ENCODE measurements at places on chromosomes 4 and X. TPM values are rescaled to one million over a fixed set of nuclear protein-coding genes. Genes with fewer than 3 reads are reported as not detected.

GRCh38 chr4:107801766-107802211 lies 22.9 kb upstream of the SGMS2 start:
- DNase-seq = no peak

Gene KLF8
- total RNA-seq = 0.37 TPM

DNA sequence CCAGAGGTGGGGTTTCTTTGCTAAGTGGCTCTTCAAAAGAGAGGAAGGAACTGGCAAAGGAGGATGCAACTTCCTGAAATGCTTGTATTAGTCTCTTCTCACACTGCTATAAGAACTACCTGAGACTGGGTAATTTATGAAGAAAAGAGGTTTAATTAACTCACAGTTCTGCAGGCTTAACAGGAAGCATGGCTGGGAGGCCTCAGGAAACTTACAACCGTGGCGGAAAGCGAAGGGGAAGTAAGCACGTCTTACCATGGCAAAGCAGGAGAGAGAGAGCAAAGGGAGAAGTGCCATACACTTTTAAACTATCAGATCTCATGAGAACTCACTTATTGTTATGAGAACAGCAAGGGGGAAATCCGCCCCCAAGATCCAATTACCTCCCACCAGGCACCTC lies 505.7 kb downstream of the ZNF674 start:
- no peak for DNase-seq

DNA sequence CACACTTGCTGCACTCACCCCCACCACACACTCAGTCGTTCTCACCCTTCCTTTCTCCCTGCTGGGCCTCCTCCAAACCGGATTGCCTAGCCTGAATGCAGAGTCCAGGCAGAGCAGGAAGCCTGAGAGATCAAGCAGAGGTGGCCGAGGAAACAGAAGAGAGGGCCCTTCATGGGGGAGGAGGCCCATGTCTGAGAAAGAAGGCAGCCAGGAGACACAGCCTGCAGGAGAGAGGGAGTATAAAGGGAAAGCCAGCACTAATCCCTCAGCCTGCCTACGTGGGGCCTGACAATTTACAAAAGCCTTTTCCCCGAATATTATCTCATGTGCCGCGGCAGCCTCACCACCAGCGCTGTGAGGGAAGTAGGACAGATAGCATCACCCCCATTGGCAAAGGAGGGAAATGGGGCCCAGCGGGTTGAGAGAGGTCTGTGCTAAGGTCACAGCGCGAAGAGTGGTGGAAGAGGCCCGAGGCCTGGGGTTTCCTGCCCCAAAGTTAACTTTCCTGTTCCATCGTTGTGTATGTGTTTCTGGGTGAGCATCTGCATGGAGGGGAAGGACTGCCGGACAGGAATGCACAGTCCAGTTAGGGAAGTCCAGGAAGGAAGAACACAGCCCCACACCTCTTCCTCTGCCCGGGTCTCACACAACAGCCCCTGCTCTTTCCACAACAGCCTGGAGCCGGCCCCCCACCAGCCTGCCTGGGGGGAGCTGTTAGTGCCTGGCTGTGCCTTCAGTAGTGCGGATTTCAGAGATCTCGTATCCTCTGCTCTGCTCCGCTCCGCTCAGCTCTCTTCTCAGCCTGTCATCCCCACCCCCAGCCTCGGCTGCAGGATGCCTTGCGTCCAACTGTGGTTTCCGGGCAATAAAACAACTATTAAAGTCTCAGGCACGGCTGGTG lies 50.9 kb upstream of the BCOR start:
- peak; percentile 64 for DNase-seq

Gene CLCN4
- total RNA-seq = 6.5 TPM

- DNase-seq = no peak
These were observed 443.3 kb upstream of the FAT1 start for GRCh38 chr4:187166886-187167512.

DNA sequence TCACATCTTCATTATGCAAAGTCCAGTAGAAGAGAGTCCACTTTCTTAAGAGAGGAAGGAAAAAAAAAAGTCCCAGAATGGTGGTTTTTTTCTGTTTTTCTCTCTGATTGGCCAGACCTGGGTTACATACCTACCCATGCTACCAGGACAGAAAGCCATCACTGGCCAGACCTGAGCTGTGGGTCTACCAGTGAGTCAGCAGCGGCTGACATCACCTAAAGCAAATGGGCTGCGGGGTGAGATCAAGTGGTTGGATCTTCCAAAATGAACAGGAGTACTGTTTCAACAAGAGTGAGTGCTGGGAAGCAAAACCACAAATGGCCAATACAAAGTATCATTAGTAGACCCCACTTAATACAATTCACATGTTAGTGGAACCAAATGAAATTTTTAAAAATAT lies 1.6 kb upstream of the NDST3 start:
- no peak for DNase-seq

Gene FAAH2
- total RNA-seq = 1.1 TPM

GRCh38 chrX:10433296-10433965 lies 187.0 kb downstream of the MID1 start:
- DNase-seq = no peak

Gene BEX1
- total RNA-seq = not detected

- no peak for DNase-seq
These were observed 74.1 kb downstream of the EFNB1 start for GRCh38 chrX:68902706-68903504.

- peak; percentile 25 for DNase-seq
These were observed 1.1 kb downstream of the XIAP start for GRCh38 chrX:123860983-123861382.

DNA sequence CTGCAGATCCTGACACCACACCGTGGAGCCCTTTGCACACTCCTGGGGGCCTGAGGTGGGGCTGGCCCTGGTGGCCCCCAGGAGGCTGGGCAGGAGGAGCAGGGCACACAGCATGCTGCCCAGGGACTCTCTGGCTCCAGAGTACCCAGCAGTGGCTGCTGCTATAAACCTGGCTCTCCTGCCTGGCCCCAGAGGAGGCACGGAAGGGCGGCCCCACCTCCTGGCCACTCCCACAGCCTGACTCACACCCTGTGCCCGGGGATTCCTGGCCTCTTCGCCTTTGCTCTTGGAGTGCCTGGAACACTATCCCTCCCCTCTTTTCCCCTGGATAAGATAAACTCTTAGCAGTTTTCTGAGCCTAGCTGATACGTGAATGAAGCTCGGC lies at the start of gene PSAPL1:
PSAPL1 (minus strand) TSS at position 165 of the 385 bp plus-strand sequence; CDS start at position 114, 51 bp downstream.
- DNase-seq = peak; percentile 7

DNA sequence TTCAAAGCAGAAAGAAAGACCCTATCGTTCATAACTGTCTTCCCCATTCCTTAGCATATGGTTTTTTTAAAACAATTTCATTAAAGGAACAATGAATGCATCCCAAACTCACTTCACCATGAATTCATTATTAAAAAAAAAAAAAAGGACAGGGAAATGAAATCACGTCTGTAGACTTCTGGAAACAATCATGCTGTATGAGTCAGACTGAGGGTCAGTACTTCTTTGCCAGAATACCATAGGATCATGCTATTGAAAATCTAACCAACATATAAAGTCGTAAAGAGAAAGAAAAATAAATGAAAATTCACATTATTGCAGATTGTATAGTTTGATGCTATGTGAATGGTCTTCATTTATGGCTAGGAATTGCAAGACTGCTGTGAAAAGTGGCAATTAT lies 144.4 kb downstream of the PCDH18 start:
- no peak for DNase-seq

DNA sequence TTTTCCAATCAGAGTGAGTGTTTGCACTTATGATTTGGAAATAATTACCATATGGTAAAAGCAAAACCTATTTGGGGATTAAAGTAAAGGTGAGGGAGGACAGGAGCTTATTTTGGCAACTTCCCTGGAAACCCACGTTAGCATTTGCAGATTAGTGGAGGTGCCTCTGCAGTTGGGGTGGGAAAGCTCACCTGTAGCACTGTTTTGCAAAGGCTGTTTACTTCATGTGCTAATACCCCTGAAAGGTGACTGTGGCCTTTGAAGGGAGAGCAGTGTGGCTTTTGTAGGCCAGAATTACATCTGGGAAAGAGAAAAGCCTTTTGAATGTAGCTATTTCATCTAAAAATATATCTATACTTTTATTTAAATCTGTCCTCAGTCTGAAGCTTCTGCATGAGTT lies 9.4 kb downstream of the SUPT20HL1 start:
- no peak for DNase-seq

GRCh38 chr4:41709844-41710481 lies 38.6 kb downstream of the PHOX2B start:
- DNase-seq = no peak

Gene MAGEA1
- not detected for total RNA-seq

Gene TLR3
- total RNA-seq = 2.4 TPM

GRCh38 chrX:155112171-155112570 lies 40.9 kb downstream of the BRCC3 start:
- DNase-seq = no peak

- DNase-seq = peak; percentile 51
These were observed 137.6 kb downstream of the SCLT1 start for GRCh38 chr4:128955751-128956150.

GRCh38 chr4:73142995-73143547 lies 73.6 kb upstream of the COX18 start:
- no peak for DNase-seq

DNA sequence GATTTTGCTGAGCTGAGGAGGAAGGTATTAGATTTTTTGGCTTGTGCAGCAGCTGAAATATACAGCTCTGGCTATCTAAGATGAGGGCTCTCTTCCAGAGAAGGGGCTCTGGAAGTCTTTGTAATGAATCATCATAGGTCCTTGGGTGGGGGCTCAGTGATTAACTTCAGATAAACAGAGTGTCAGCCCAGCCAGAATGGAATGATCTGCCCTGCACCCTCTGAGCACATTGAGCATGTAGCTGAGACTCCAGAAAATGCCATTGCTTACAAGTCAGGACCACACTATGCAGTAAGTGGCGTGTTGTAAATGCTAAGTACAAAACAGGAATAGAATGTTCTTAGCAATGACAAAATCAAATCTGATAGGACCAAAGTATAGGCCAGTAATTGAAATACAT lies 836.0 kb downstream of the PDHA2 start:
- DNase-seq = no peak

GRCh38 chrX:71621603-71622002 lies 3.3 kb upstream of the CXCR3 start:
- DNase-seq = no peak

Gene TRAM1L1
- 0.17 TPM for total RNA-seq

Gene SPANXN4
- total RNA-seq = not detected
